ENCODE measurements at places on chromosomes 2 and 18.

GRCh38 chr2:43459446-43460173 is 136.2 kb downstream of the THADA start:
- DNase-seq, result no peak

GRCh38 chr2:173231042-173231441 is 123.6 kb upstream of the CDCA7 start:
- no peak for DNase-seq

- no peak for DNase-seq
These were observed 17.0 kb upstream of the BCL2 start for GRCh38 chr18:63336366-63337099.

DNA sequence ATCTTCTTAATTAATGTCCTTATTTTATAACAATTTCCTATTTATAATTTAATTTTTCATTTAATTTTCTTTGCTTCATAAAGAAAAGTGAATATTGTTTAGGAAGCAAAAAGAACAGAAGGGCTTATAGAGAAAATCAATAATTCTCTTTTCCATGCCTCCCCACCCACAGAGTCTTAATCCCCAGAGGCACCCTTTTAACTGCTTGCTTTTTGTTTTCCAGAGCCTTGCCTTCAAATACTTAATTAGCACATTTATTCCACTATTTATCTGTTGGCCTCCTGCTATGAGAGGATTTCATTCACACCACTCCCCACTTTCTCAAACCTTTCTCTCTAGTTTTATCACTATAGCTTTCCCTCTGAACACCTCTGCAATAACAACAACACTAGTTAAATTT is 373.6 kb downstream of the MBD2 start:
- DNase-seq, result no peak

- DNase-seq, result no peak
These were observed 847.3 kb upstream of the ACVR2A start for GRCh38 chr2:146997488-146997887.

GRCh38 chr2:107111623-107112022 is 225.7 kb upstream of the ST6GAL2 start:
- no peak for DNase-seq

Data from Ammon's horn (tissue), 1 donor.